ENCODE measurements at places on chromosomes 4 and X. TPM values are rescaled to one million over a fixed set of nuclear protein-coding genes. Genes with fewer than 3 reads are reported as not detected.

The ERVMER34-1 gene
- total RNA-seq, result 2.0 TPM

The VGLL1 gene
- not detected for total RNA-seq

GRCh38 chr4:104490770-104491480 is 3.8 kb downstream of the CXXC4 start:
- peak; percentile 86 for DNase-seq

DNA sequence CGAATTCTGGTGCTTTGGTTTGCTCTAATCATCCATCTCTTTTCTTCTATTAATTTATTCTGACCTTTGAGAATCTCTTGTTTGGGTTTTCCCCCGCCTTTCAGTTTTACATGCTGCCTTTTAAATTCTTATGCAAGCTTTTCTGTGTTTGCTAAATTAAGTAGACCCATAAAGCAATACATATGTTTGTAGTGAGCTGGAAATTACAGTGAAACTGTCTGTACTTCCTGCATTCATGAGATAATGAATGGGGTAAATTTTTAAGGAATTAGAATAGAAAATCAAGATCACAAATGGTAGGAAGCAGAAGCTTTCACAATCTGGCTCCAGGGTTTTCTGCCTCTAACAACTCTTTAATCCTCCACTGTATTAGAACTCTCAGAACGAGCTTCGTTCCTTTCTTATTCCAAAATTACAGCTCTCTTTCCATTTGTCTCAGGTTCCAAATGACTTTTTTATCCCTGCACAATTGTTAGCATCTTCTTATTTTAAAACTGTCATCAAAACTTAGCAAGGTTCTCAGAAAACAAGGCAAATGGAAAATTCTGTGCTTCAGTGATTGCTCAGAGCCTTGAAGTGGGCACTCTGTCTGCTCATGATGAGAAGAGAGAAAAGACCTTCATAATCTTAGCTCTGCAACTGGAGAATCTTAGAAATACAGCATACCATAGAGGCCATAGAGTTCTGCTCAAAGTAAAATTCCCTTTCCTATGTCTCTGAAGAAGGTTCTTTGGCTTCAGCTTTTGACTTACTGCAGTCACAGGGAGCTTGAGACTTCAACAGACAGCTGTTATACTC is 108.2 kb downstream of the EGF start:
- DNase-seq, result no peak
